Left ventricle myocardium superior (tissue), 1 donor: ENCODE measurements at places on chromosomes 7 and 10.

- no peak for DNase-seq
These were observed 210.8 kb downstream of the ADARB2 start for GRCh38 chr10:1526436-1527055.

- DNase-seq, result no peak
These were observed 1.2 kb downstream of the TASOR2 start for GRCh38 chr10:5685764-5686240.

DNA sequence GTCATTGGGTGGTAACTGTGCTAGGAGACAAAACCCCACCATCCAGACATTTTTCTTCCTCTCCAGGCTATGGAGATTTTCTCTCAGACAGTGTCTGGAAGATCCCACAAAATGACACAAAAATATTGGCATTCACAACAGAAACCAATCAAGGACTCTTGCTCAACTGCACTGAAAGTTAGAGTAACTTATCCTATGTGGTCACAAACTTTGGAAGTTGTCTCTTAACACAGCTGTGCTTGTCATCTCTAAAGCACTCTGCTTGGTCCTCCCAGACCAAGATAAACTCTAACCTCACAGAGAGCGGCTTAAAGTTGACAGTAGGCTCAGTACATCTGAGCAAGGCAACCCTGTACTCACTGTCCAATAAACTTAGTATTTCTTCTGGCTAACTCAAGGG is 74.9 kb downstream of the AKR1C4 start:
- DNase-seq, result no peak

DNA sequence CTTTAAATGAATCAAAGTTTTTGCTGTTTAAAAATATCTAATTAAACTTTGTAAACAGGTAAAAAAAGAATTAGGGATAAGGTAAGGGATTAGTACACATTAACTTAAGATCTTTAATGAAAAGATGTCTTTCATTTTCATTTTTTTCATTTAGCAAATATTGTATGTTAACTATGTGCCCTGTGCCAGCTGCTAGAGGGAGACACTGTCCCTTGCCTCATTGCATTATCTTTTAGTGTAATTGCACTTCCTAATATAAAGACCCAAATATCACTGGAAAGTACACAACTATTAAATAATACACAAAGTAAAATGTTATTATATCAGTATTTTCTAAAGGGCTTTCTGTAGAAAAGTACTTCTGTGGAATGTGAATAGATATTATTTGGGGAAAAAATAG is 102.7 kb downstream of the GPR37 start:
- DNase-seq, result no peak

DNA sequence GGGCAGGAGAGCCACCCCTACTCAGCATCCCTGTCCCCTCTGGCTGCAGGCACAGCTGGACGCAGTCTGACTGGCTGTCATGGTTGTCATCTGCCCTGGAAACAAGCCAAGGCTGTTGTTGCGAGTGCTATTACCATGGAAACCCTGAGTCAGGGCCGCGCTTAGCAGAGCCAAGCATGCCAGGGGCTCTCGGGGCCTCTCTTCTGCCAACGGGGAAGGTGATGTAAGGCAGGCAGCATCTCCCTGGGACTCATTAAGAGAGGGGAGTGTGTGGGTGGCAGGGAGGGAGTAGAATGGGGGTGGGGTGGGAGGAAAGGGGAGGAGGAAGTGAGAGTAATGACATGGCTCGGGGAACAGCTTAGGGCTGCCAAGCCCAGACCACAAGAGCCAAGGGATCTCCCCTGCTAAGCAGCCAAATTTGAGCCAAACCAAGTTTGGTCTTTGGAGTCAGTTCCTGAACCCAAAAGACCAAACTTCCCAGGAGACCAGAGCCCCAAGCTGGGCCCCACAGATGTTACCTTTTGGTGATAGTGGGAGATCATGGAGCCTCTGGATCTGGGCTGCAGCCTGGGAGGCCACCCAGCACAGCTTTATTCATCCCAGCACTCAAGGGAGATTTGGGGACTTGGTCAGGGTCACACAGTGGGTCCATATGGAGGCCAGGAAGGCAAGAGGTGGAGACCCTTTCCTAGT is 67.6 kb downstream of the TMEM130 start:
- no peak for DNase-seq

DNA sequence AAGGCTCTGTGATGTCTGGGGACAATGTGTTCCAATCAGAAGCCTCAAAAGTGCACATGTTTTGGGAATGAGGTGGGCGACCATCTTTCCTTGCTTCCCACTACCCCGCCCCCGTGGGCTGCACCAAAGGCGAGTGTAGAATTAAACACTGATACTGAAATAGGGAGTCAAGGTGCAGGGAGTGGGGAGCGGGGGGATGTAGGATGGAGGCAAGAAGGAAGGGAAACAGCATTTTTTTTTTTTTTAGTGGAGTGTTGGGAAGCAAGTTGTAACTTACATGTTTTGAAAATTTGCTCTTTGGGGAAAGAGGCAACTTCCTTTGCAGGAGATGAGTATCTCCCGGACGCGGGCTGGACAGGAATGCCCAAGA is 484 bp upstream of the DLX5 start:
- no peak for DNase-seq

DNA sequence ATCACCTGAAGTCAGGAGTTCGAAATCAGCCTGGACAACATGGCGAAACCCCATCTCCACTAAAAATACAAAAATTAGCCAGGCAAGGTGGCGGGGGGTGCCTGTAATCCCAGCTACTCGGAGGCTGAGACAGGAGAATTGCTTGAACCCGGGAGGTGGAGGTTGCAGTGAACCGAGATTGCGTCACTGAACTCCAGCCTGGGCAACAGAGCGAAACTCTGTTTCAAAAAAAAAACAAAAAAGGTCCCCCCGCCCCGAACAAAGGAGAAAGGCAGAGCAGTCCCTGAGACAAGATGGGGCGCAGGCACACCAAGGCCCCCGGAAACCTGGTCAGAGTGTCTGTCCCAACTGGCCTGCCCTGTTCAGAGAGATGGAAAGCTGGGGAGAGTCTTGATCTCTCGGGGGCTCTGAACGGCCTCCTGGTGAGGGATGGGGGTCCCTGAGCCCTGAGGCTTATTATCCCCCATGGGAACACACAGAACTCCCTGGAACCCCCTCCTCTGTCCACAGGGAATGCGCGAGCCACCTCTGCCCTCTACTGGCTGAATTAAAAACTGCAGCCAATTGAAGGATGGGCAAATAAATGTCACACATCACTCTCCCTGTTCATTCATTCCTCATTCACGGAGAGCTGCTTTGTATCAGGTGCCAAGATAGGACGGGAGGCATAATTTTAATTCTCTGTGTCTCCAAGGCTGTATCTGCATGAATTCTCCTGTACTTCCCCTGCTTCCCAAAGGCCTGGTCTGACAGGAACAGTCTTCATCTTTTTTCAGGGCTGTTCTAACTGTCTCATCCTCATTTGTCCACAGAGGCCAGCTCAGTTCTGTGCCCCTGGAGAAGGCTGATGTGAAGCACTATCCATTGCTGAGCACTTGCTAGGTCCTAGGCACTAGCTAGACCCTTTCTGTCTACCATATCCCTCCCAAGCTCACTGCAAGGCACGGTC is 28.9 kb downstream of the MAT1A start:
- no peak for DNase-seq

GRCh38 chr7:112223310-112223709 is 16.8 kb downstream of the ZNF277 start:
- DNase-seq, result no peak

GRCh38 chr10:72952642-72953158 is 1.9 kb downstream of the PLA2G12B start:
- no peak for DNase-seq

DNA sequence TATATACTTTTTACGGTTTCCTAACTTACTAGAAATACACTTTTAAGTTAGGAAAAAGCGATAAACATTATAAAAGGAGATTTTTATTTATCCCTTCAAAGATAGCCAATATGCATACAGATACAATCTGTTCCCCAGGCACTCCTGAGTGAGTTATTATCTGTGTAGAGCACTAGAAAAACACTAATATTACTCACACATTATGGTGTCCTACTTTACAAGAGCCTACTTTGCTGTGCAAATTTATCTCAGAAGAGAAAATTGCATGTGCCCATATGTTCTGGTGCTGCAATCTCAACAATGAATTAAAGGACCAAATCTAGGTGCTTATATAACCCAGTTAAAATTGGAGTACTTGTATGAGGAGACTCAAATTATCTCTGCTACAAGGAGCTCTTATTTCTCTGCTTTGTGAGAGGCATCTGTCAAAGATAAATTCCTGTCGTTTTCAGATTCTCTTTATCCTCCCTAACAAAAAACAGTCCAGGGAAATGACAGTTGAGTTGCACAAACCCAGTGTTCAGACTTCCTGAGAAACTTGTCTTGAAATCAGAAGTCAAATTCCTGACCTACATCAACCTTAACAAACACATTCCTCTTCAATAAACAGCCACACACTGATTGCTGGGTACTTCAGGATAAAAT is 28.9 kb downstream of the CPA1 start:
- no peak for DNase-seq

DNA sequence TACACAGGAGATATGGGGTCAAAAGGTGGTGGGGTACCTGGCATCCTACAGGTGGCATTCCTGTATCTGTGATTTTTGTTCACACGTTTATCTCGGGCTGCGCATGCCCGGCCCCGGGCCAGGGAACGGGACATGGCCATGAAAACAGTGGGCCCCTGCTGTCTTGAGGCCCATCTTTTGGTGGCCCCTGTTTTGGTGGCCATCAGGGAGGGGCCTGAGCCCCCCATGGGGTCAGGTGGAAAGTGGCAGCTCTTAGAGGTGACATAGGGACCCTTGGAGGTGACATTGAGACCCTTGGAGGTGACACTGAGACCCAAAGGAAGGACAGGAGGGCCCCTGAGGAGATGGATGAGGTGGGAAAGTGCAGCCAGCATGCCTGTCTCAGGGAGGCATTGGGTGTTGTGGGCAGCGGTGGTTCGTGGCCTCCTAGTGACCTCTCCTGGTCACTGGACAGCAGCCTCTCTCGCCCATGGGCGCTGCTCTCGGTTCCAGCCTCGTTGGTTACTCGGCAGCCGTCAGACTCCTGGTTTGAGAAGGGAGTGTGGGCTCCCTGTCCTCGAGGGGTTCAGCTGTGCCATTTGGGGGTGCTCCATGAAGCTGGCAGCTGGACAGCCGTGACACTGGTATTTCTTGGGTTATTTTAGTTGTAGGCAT is 39.9 kb downstream of the INPP5A start:
- peak; percentile 71 for DNase-seq

DNA sequence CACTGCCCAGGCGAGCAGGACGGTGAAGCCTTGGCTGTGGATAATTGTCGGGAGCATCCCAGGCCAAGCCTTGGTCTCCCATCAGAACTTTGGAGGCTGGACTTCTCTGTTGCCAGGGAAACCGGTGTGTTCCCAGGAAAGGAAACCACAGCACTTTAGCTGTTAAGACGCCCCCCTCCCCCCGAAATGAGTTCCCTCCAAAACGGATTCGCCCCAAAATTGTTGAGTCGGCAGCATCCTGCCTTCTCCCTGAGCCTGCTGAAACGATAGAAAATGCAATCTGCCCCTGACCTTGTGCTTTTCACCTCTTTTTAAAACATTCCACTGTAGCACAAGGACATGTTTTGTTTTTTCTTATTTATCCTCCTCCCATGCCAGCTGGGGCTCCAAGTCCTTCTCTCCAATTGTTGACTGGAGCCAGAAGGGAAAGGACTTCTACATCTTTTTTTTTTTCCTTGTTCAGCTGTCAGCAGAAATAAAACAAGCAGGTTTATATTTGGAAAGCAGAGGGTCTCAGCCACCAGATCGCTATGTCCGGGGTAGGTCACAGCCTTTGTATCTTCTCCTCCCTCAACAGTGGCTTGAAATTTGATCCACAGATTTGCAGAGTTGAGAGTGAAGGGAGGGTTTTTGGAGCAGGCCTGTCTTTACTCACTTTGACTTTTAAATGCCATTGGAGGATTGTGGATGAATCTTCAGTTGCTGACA is 116.5 kb downstream of the ZMIZ1 start:
- DNase-seq, result no peak

GRCh38 chr7:7567898-7568531 is 1.3 kb downstream of the MIOS start:
- no peak for DNase-seq
